ENCODE measurements at places on chromosomes 13 and 19.

DNA sequence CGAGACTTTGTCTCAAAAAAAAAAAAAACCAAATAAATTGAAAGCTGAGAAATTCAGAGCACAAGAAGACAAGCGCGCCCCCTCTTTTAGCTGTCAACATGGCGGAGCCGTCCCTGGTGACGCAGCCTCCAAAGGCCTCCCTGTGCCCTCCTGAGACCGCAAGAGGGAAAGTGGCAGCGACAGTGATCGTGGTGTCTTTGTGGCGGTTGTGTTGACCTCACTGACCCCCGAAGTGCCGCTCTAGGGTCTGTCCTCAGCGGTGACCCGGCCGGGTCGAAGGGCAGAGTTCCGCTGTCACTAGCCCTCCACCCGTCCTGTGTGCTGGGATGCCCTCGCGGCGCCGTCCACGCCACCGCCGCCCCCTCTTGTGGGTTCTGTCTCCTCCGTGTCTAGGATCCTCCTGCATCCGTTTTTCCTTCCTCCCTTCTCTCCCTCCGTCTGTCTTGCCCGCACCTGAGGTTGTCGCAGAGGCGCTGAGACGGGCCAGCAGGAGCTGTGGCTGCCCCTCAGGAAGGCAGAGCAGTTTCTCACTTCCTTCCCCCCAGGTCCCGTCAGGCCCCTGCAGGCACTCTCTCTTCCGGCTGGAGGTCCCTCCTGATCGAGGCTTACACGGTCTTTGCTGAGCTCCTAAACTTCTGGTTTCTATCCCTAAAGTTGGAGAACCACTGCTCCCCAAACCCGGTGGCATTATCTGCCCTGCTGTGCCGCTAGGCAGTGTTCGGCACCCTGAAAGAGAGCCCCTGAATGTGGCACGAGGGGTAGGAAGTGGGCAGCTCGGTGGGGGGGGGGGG, 7.2 kb downstream of the UHRF1 start:
- DNase-seq, result peak; percentile 91

DNA sequence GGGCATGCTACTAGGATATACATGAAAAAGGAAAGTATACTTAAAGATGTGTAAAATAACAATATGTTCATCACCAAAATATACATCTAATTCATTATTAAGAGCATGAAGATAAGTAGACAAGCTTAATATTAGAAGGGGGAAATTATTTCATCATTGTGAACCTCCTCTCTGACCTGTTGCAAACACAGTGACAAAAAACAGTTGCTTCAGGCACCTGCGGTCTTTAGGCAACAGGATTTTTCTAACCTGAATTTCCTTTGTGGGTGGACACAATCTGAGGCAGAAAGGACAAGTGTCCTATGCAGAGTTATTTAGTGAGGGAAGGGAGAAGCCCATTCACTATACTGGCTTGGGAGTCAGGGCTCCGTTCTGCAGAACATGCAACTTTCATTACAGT, 6.3 kb downstream of the FREM2 start:
- no peak for DNase-seq

- no peak for DNase-seq
These were observed 129.4 kb downstream of the SPRY2 start for GRCh38 chr13:80211566-80211965.

- DNase-seq, result no peak
These were observed 247.3 kb downstream of the KCTD12 start for GRCh38 chr13:76638882-76639281.

- no peak for DNase-seq
These were observed 2.4 kb downstream of the PAK4 start for GRCh38 chr19:39127812-39128515.

- no peak for DNase-seq
These were observed 9.4 kb downstream of the ZNF546 start for GRCh38 chr19:40006273-40006691.

DNA sequence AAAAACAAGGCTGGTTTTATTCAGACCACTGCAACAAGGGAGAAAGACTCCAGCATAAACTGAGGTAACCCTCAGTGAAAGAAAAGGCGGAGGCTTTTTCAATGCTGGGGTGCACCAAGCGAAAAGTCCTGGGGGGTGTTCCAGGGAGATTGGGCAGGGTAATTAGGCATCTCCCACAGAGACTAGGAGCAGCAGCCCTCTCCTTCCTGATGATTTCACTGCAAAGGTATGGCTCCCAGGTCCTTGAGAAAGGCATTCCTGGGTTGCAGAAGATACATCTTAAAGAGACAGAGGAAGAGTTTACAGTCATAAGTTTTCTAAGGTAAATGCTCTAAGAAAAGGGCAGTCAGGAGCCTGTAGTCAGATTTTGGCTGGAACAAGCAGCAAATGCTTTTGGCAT, 412.0 kb downstream of the FOXO1 start:
- no peak for DNase-seq

DNA sequence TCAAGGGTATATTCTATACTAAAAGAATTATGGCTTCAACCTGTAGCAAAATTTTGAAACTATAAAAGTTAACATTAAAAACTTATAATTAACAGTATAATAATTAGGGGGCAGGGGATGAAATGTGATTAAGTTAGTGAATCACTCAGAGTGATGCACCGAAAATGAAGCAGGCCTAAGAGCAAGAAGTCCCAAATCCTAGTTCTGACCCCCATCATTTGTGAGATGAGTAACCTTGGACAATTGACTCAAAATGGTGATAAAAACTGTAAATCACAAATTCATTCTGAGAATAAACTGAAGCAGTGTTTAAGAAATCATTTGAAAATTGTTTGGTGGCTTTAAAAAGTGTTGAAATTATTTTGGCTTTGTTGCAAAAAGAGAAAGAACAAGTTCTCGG, 56.8 kb downstream of the KLF12 start:
- DNase-seq, result no peak

GRCh38 chr13:106534639-106535551, 567 bp downstream of the EFNB2 start:
- no peak for DNase-seq

- no peak for DNase-seq
These were observed 10.4 kb downstream of the LILRB4 start for GRCh38 chr19:54673222-54673621.

DNA sequence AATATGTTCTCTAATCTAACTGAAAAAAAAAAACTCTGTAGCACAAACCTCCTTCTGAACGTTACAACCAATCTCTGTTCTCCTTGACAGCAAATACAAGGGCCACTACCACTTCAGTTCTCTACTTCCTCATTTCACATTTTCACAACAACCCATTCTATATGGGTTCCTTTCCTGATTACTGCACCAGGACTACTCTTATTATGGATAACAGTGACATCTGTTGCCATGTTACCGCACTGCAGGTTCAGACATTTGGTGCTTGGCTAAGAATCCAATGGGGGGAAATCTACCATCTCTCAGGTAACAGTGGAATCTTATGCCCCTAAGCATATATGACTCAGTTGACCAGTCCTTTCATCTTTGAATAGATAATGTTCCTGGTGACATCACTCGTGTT, 11.6 kb upstream of the FPR3 start:
- DNase-seq, result peak; percentile 40

- no peak for DNase-seq
These were observed 25.8 kb upstream of the NANOS3 start for GRCh38 chr19:13850910-13851733.

- DNase-seq, result no peak
These were observed 9.9 kb upstream of the MKNK2 start for GRCh38 chr19:2060884-2061494.

DNA sequence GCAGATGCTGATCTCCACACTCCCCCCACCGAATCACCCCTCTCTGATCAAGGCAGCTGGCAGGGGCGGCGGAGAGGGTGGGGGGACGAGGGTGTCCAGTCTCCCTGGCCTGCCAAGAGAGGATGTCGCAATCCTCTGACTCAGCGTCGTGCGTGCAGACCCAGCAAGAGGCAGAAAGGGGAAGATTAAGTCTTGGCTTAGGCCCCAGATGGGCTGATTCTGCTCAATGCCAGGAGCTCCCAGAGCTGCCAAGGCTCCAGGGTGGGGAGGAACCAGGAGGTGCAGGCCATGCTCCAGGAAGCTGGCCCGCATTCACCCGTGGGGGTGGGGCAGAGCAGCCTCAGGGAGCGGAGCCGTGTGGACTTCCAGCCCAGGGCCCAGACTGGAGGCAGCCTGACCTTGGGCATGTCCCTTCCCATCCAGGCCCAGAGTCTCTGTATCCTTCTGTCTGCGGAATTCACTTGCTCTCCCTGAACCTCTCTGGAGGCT, 6.6 kb upstream of the BCL3 start:
- peak; percentile 89 for DNase-seq

DNA sequence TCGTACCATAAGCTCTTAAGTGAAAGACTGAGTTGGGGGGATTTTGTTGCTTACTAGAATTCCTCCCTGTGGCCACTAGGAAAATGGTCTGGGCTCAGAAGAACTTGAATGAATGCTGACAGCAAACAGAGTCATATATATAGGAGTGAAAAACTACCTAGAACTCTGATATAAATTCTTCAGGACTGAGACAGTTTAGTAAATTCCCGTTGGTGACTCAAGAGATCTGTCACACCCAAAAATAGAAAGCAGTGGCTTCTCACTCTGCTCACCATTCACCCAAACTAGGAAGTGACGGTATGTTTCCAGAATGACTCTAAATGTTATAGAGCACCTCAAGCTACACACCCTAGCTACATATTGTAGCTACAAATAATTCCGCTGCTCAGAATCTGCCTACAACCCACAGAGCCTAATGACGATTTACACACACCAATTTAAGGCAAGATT, 116.2 kb downstream of the TBC1D4 start:
- DNase-seq, result no peak

DNA sequence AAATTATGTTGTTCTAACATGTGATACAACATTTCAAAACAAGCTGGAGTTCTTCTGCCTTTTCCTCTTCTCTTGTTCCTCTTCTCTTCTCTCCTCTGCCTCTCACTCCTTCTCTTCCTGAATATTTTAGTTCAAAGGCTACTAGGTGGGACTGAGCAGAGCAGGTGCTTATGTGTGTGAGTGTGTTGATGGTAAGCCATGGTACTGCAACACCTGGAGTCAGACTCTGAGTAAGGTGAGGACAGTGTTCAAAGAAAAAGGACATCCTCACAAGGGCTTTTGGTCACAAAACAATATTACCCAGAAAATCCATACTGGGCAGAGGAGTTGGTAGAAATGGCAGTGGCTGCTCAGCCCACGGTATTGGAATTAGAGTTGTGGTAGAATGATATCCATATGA, 1188.7 kb downstream of the SLITRK1 start:
- DNase-seq, result no peak

DNA sequence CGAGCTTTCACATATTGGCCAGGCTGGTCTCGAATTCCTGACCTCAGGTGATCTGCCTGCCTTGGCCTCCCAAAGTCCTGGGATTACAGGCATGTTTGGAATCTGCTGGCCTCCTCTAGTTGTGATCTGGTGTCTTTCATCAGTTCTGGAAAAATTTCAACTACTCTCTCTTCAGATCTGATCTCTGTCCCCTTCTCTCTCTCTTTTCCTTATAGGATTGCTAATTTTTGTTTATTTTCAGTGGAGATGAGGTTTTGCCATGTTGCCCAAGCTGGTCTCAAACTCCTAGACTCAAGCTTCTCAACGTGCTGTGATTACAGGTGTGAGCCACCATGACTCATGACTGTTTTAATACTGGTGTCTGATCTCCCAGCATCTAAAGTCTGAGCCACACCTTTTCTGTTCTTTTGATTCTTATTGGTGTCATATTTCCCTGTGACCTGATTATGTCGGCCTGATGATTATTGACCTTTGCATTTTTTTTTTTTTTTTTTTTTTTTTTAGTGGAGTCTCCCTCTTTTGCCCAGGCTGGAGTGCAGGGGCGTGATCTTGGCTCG, 10.4 kb upstream of the NANOS2 start:
- no peak for DNase-seq

GRCh38 chr13:61778531-61778930, 362.9 kb upstream of the PCDH20 start:
- DNase-seq, result no peak

DNA sequence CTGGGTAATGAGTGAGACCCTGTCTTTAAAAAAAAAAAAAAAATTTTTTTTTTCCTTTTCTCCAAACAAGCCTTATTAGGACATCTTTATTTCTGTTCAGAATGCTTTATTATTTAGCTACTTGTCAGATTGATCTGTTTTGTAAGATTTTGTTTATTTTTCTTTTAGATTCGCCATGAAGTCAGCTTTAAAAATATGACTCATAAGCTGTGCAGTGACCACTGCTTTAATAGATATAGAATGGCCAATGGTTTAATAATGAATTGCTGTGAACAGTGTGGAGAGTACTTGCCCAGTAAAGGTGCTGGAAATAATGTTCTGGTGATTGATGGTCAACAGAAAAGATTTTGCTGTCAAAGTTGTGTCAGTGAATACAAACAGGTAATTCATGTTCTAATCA, 47.7 kb downstream of the ZMYM2 start:
- DNase-seq, result no peak

DNA sequence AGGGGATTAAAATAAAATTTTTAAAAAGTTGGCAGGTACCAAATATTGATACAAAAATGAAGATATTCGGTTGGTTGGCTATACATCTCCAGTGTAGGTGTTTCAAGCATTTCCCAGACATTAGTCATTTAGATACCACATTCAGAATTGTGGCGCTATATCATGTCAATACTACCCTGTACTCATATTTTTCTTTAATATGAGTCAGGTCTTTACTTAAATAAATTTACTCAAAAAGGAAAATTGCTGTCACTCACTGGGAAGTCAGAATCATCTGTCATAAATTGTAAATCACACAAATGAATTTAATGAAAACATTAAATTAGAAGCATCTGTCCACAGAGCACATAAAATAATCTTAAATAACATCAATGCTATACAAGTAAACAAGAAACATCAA, 134.2 kb downstream of the TSHZ3 start:
- no peak for DNase-seq

GRCh38 chr19:802498-803098, 5.3 kb downstream of the PTBP1 start:
- no peak for DNase-seq

GRCh38 chr19:19297759-19298158, 22.6 kb downstream of the SUGP1 start:
- no peak for DNase-seq

GRCh38 chr13:32427852-32428580, at the start of gene N4BP2L1:
Gene N4BP2L1 (minus strand): TSS chr13:32428130. CDS start chr13:32428082, 48 bp downstream.
- DNase-seq, result peak; percentile 73

- no peak for DNase-seq
These were observed 9.5 kb downstream of the B3GLCT start for GRCh38 chr13:31209172-31209840.

- DNase-seq, result no peak
These were observed 74.1 kb downstream of the DCLK1 start for GRCh38 chr13:36057041-36057440.

DNA sequence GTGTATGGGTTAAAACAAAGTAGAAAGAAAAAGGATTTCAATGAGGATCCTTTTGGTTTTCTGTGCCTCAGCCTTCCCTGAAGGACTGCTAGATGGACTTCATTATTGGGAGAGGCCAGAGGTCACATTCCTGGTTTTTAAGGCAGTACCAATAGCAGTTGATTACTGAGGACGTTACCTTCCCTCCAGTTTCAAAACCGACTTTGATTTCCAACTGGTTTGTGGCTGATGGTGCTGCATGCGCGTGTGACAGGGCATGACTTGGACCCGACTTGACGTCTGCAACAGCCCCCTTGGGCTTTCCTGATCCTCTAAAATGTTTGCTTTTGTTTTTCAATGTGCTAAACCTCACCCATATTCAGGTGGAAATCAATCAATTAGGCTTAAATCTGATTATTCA, 314.3 kb upstream of the ARGLU1 start:
- no peak for DNase-seq

All from GDM1 (cell line).